ENCODE measurements at places on chromosomes 1 and 21. TPM values are rescaled to one million over a fixed set of nuclear protein-coding genes. Genes with fewer than 3 reads are reported as not detected.

STX12 gene
- 23.7 TPM for total RNA-seq

ARHGAP29 gene
- 25.9 TPM for total RNA-seq

IVL gene
- total RNA-seq: not detected

KCNE1 gene
- 5.3 TPM for total RNA-seq

NFASC gene
- total RNA-seq: 11.6 TPM

LRRN2 gene
- 2.3 TPM for total RNA-seq

CTH gene
- total RNA-seq: 1.1 TPM

PPIAL4G gene
- not detected for total RNA-seq

C21orf91 gene
- 6.7 TPM for total RNA-seq

LRRC39 gene
- 209 TPM for total RNA-seq

OR2L3 gene
- total RNA-seq: not detected

FCGR3B gene
- total RNA-seq: 3.3 TPM

PDXK gene
- total RNA-seq: 117 TPM

C1QA gene
- 86.5 TPM for total RNA-seq

FMO2 gene
- 53.5 TPM for total RNA-seq

ZRANB2 gene
- 53.8 TPM for total RNA-seq

S100A16 gene
- total RNA-seq: 42.2 TPM

PLCH2 gene
- 0.25 TPM for total RNA-seq

C8B gene
- not detected for total RNA-seq

KIF2C gene
- 0.87 TPM for total RNA-seq

PTCH2 gene
- 0.40 TPM for total RNA-seq

ELAVL4 gene
- not detected for total RNA-seq

ANGPTL1 gene
- total RNA-seq: 6.6 TPM

NHLH1 gene
- not detected for total RNA-seq

LAMC2 gene
- 3.7 TPM for total RNA-seq

TGFB2 gene
- 2.0 TPM for total RNA-seq

RASAL2 gene
- 26.4 TPM for total RNA-seq

AIRE gene
- total RNA-seq: not detected

ALPL gene
- 13.1 TPM for total RNA-seq

SMIM12 gene
- total RNA-seq: 33.6 TPM

FLG2 gene
- total RNA-seq: not detected

CRYAA gene
- not detected for total RNA-seq

RABGGTB gene
- total RNA-seq: 54.3 TPM

CROCC gene
- total RNA-seq: 7.9 TPM

C4BPA gene
- not detected for total RNA-seq

COL11A1 gene
- 0.42 TPM for total RNA-seq

OR2L2 gene
- total RNA-seq: 0.05 TPM
